ENCODE measurements at places on chromosomes 5 and 9.

DNA sequence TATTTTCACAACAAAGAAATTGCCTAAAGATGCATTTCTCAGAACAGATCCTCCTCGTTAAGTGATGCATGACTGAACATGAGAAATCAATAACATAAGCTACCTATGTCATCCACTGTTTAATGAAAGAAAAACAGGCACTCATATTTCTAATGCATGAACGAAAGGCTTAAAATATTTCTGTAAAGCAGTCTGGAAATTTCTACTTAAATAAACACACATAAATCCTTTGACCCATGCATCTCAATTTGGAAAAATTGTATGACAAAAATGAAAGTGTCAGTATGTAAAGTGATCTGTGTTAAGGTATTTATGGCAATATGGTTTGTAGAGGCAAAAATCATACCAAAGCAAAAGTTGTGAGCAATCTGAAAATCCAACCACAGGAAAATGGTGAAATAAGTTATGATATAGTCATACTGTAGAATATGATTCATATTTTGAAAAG lies 399.2 kb upstream of the GRAMD2B start:
- no peak for DNase-seq

GRCh38 chr5:31119938-31120641 lies 73.4 kb upstream of the CDH6 start:
- no peak for DNase-seq

DNA sequence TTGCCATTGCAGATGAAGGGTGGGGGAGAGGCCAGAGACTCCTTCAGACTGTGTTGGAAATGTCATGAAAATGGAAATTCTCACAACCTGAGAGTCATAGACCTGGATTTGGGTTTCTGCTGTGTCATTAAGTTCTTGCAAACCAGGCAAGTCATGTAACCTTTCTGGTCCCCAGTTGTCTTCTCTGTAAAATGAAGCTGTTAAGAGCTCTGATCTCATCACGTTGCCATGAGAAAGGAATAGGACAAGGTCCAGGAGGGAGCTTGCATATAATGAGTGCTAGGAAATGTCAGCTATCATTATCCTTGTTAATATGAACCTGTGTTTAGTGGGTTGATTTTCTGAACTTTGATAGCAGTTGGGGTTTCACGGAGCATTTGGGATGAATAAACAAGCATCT lies 59.1 kb downstream of the FGF1 start:
- DNase-seq, result no peak

- DNase-seq, result no peak
Observed at GRCh38 chr9:5025416-5025815, 40.3 kb downstream of the JAK2 start.

DNA sequence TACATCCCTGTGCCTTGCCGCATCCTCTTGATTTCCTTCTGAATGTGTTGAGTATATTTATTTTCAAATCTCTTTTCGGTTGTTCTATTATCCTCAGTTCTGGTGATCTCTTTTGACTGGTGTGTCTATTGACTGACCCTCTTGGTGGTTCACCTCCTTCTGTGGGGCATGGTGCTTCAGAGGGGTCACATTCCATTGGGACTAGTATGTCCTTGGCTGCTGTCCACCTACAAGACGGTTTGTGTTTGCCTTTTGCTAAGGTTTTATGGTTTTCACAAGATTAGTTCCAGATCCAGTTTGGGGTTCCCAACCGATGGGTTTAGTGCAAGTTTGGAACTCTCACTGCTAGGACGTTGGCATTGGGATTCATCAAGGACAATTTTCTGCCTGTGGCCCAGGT lies 66.6 kb downstream of the PHF2 start:
- DNase-seq, result no peak

- DNase-seq, result no peak
Observed at GRCh38 chr5:172044631-172045314, 38.3 kb upstream of the FBXW11 start.

DNA sequence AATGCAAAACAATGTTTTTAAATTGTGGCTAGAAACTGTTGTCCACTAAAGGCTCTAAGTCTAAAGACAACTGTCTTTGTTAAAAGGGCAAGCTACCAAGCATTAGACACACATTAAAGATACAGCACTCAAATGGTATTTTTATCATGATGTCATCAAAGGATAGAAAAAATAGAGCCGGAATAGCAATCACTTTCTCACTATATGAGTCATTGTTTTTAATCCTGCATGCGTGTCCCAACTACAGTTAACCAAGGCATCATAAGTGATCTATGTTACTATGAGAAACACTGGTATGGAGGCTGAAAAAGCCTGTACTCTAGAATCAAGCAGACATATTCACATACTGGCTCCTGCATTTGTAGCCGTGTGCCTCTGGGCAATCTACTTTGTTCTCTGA lies 1.9 kb upstream of the PJA2 start:
- DNase-seq, result no peak

DNA sequence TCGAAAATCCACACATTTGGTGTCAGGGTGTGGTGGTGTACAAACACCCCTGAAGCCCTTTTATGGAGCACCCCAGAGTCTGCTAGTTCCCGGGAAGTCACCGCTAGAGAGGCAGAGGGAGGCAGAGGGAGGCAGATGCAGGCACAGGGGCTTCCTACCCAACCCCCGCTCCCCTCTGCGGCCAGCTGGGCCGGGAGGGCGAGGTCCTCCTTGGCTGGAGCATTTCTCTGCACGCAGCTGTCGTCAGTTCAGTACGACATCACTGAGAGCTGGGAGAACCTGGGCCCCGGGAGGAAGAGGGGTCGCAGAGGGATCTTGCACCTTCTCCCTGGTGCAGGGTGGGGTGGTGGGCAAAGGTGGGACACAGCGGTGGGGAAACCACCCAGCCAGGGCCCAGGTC lies 15.8 kb upstream of the UBAC1 start:
- no peak for DNase-seq

DNA sequence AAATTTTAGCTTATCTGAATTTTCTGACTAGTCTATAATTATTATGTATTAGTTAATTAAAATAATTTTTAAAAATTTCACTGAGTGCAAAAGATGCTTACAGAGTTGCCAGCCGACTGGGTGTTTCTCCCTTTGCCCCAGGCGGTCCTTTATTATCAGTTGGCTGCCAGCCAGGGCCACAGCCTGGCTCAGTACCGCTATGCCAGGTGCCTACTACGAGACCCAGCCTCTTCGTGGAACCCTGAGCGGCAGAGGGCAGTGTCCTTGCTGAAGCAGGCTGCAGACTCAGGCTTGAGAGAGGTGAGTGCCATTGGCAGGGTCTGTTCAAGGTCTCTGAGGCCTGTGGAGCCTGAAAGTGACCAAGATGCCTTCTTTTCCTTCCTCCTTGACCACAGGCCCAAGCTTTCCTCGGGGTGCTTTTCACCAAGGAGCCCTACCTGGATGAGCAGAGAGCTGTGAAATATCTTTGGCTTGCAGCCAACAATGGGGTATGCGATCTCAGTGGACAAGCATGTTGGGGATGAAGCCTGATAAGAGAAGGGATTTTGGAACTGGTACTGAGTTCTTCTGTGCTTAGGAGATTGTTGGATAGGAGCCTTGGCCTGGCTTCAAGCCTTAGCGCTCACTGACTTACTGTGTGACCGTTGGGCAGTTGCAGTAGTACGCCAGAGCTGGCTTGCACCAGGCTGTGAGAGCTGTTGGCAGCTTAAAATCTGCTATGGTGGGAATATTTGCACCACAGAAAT lies 10.6 kb downstream of the DELE1 start:
- DNase-seq, result no peak

DNA sequence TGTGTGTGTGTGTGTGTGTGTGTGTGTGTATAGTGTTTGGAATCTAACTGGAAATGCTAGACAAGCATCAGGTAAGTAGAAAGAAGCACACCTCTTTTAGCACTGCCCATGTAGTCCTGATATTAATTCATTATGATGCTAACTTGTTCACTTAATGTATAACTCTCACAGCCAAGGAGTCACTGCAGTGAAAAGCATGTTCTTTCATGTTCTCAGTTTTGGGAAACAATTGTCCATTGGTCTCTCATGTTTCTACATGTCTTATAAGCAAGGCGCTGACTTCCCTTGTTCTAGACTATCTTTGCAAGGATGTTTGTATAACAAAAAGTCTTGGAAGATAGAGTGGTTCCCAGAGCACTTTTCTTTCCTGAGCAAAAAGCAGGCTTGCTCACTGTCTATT lies 148.8 kb upstream of the TNPO1 start:
- DNase-seq, result no peak

GRCh38 chr9:113042884-113043657 lies 13.5 kb downstream of the ZFP37 start:
- no peak for DNase-seq

- DNase-seq, result no peak
Observed at GRCh38 chr5:126139773-126140172, 283.4 kb upstream of the GRAMD2B start.

- DNase-seq, result no peak
Observed at GRCh38 chr5:159419576-159419975, 89.3 kb upstream of the IL12B start.

DNA sequence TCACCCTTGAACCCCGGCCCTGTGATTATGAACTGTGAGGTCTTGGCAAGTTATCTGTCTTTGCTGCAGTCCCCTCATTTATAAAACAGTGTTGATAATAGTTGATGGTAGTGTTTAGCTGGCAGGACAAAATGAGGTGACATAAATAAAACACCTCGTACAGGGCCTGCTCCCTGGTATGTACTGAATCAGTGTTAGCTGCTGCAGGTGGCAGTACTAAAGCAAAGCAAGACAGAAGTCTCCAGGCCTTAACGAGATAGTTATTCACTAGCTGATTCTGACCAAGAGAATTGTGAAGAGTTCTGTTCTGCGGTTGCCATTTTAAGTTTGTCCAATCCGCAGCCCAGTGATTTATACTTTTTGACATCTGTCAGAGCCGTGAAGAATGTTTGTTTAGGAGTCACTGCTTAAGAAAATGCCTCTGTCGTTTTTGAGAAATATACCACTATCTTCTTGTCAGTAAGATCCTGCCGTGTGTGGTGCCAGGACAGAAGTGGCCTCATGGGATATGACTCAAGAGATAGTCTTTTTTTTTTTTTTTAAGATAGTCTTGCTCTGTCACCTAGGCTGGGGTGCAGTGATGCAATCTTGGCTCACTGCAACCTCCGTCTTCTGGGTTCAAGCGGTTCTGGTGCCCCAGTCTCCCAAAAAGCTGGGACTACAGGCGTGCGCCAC lies 75.9 kb downstream of the KDM4C start:
- DNase-seq, result no peak

DNA sequence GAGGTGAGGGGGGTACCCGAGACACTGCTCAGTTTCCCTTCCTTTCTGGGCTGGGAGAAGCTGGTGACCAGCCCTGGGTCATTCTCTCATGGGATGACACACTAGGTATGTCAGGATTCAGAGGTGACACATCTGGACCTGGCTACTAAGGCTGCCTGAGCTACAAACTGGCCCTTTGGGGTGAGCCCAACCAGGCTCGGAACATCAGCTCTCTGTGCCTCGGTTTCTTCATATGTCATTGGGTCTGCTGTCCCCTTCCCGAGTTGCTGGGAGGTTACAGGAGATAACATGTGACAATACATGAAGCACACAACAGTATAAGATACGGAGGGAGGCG lies 11.8 kb downstream of the CARD19 start:
- DNase-seq, result no peak

DNA sequence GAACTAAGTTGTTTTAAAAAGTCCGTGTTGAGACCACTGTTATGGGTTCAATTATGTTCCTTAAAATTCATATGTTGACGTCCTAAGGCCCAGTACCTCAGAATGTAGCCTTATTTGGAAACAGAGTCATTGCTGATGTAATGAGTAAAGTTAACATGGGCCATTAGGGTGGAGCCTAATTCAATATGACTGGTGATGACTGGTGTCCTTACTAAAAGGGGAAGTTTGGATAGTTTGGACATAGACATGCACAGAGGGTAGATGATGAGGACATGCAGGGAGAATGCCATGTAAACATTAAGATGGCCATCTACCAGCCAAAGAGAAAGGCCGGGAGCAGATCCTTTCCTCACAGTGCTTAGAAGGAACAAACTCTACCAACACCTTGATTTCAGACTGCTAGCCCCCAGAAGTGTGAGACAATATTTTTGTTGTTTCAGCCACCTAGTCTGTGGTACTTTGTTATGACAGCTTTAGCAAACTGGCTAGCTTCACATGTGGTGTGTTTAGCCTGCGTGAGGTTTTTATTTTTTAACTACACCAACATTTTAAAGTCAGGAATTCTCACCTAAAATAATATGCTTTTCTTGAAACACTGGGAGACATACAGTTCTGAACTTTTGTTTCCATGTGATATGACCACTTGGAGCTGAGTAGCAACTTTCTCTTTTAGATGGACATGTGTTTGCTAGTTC lies 135.3 kb downstream of the YIPF5 start:
- DNase-seq, result no peak

GRCh38 chr9:134838651-134839454 lies 41.8 kb upstream of the FCN2 start:
- no peak for DNase-seq

GRCh38 chr5:151296478-151296830 lies 7.1 kb downstream of the SLC36A3 start:
- no peak for DNase-seq

GRCh38 chr5:169791251-169791650 lies 154.2 kb downstream of the DOCK2 start:
- DNase-seq, result no peak

DNA sequence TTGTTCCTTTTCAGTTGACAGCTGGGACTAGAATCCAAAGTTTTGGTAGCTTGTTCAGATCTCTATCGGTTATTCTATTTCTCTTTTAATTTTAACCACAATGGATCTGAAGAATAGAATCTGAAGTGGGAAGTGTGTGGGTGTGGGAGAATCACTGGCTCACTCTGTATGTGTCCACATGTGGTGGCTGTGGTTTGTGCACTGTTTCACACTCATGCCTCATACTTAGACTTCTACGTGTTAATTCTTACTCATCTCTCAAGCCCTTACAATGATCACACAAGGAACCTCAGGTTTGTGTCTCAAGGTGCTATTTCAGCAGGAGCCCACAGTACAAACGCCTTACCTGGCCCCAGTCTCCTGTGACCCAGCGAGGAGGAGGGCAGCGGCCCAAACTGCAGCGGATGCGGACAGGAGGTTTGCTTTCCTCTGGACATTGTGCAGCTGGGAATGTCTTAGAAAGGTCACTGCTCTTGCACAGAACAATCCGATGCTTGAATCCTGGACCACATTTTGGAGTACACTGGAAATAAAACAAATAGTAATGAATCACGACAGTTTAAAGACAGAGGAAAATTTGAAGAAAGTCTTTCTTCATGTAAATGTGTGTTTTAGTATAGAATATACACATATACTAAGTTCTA lies 309.1 kb downstream of the ADAMTS6 start:
- DNase-seq, result no peak

DNA sequence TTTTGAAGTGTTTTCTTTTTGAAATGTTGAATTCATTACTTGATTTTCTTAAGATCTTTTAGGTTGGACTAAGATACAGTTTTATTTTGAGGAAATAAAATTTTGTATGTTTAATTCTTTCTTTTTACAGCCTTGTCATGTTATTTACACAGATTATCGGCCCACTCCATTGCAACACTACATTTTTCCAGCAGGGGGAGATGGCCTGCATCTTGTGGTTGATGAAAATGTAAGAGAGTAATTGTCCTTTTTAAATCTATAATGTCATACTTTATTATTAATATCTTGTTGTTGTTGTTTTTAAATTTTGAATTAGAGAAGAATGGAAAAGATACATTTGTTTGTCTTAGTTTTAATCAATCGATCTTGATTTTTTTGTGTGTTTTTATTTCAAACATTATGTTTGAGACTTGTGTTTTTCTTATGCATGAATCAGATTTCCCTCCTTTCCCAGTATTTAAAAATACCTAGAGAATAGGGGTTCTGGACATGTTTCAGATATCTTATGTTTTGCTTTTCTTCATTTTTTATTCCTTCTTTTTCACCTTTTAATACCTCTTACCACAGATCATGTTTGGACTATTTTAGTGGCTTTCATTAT lies 36.7 kb downstream of the MTREX start:
- peak; percentile 76 for DNase-seq
